ENCODE measurements at places on chromosomes 12 and 14.

- DNase-seq: no peak
These were observed 26.3 kb downstream of the TESC start for GRCh38 chr12:117072736-117073490.

DNA sequence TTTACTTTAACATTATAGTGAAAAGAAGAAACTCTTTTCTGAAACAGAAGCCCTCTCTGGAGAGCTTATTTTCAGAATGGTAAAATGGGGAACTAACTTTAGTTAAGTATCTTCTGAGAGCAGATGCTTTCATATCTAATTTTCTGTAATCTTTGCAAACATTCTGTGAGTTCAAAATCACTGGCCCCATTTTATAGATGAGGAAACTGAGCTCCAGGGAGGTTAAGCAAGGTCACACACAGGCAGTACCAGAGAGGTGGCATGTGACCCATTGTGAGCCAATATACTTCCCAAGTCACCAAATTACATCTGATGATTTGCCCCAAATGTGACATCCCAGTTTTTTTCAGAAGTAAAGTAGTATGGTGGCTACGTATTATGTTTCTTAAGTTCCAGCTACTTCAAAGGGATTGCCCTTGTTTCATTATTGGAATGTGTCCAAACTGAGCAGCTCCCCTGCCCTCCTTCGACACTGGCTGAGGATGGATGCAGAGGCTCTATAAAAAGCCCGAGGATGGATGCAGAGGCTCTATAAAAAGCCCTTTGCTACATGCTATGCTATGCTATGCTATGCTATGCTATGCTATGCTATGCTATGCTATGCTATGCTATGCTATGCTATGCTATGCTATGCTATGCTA is 36.2 kb upstream of the NUDT4 start:
- no peak for DNase-seq

DNA sequence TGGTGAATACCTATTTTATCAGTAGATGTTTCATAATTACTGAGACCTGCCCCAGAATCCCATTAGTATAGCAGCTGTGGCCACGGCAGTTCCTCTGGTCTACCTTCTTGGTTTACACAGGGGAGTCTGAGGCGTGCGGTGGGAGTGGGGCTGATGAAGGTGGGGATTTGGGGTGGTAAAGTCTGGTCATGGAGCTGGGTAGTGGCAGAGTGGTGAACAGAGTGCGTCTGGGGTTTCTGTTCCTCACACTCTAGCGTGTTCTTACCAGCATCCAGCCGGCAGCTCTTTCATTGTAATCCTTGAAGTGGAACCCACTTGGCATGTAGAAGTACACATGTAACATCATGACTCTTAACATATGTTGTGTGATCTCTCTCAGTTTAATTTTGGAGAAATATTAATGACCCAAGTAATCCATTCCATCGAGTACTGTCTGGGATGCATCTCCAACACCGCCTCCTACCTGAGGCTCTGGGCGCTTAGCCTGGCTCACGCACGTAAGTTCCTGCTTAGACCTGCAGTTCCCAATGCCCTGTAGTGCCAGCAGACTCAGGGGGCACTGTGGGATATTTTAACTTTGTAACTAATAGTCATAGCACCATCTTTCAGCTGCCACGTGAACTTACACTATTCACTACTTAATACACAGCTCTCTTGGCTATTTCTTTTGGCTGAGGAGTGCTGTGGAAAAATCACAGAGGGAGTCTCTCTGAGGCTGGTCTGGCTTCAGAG is 7.9 kb upstream of the DNAH10 start:
- DNase-seq: no peak

- DNase-seq: no peak
These were observed 31.0 kb upstream of the PTCSC3 start for GRCh38 chr14:36207500-36207899.

- DNase-seq: no peak
These were observed 234.8 kb downstream of the TTC6 start for GRCh38 chr14:37830271-37830670.

DNA sequence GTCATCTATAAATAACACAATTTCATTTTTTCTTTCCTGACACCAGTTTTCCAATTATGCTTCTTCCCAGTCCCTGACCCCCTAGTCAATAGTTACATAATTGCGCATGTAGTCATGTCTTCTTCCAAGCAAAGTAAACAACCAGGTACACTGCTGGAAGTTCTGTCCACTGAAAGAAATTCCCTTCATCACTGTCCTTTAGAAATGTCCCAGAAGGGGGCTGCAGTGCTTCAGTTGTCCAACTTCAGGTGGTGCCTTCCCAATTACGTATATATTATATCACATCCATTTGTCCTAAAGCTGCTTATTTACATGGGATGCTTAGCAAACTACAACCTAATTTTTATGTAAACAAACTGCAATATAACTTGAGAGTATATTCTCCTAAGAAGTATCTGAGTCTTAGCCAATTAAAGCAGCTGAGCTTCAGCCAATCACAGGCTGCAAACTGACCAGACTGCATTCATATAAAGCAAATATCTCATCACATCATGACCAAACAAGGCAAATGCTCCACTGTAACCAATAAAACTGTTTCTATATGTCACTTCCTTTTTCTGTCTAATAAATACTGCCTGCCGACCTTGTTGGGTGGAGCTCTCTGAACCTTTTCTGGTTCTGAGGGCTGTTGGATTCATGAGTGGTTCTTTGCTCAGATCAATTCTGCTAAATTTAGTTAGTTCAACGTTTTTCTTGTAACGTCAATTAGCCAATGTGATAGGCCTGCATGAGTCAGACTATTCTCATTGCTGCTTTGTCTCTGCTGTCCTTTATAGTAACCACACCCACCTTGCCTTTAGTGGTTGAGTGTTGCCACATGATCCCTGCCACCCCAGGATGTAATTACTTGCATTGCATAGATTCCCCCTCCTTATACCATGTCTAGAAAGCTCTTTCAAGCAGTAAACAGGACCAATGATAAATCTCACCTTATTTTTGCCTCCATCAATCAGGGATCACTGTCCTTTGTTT is 239.3 kb downstream of the ALG10B start:
- DNase-seq: no peak

DNA sequence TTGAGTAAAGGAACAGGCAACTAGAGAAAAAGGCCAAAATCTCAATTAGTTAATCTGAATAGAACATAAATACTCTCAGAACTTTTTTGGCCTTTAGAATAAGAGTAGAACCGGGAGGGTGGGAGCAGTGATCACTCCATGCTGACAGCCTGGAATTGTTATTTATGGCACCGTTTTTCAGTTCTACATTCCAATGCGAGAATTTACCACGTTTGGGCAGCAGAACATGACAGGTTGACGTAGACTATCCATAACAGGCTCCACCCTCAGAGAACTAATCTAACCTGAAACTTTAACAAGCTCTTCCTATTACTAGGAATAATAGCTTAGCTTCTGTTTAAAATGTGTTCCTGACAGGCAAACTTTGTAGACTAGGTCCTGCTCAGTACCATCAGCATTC is 379.1 kb downstream of the SEC23A start:
- DNase-seq: no peak

DNA sequence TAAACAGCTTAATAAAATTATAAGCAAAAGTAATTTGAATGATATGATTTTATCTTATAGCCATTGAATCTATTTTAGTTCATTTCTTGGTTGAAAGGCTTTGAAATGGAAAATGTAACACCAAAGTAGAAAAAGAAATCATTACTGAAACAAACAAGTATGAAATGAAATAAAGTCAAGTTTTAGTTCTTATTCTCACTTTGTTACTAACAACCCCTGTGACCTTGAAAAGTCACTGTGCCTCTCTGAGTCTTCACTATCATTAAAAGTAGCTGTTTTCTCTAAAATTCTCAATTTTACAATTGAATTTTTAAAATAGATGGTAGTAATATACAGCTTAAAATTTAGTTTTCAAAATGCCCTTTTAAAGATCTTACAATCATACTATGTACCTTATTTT is 32.4 kb upstream of the SLC17A8 start:
- DNase-seq: no peak

- DNase-seq: no peak
These were observed 131.9 kb downstream of the GRIN2B start for GRCh38 chr12:13849456-13849855.

DNA sequence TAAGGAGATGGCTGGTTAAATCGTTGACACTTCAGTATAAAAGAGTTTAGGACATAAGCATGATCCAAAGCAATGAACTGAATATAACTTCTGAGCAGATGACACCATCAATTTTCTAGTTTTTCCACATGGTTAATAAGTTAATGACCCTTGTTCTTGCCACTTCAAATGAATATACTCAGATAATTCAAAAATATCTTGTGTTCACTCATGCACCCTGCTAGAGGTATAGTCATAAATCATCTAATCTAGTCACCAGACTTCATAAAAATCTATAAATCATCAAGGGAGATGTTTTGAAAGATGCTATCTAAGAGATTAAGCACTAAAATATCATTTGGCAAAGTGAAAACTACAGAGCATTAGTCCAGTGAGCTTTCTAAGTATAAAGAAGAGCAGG is 131.9 kb downstream of the MDGA2 start:
- no peak for DNase-seq

- no peak for DNase-seq
These were observed 1458.7 kb downstream of the AACS start for GRCh38 chr12:126523891-126524290.

DNA sequence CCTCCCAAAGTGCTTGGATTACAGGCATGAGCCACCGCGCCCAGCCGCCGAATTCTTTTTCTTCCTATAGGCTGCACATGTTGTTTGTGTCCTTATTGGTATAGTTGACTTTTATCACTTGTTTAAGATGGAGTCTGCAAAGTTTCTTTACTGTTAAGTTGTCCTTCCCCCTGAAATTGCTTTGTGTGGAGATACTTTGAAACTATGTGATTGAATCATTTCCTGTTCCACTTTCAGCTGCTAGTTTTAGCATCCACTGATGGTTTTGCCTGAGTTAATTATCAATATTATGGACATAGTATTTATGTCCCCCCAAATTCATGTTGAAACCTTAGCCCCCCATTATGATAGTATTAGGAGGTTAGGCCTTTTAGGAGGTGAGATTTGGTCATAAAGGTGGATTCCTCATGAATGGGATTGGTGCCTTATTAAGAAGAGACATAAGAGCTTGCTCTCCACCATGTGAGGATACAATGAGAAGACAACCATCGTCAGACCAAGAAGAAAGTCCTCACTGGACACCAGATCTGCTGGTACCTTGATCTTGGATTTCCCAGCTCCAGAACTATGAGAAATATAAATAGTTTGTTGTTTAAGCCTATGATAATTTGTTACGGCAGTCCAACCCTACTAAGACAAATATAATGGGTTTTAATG is 34.9 kb downstream of the PPHLN1 start:
- no peak for DNase-seq

DNA sequence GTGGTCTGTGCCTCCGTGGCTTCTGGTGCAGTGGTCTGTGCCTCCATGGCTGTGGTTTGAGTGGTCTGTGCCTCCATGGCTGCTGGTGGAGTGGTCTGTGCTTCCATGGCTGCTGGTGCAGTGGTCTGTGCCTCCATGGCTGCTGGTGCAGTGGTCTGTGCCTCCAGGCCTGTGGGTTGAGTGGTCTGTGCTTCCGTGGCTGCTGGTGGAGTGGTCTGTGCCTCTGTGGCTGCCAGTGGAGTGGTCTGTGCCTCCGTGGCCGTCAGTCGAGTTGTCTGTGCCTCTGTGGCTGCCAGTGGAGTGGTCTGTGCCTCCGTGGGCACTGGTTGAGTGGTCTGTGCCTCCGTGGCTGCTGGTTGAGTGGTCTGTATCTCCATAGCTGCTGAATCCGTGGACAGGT is 10.1 kb downstream of the SELPLG start:
- no peak for DNase-seq
